ENCODE measurements at places on chromosomes 12 and 14.

GRCh38 chr12:108597559-108598471, at the start of gene TMEM119:
Gene TMEM119, minus strand, starts transcription at chr12:108598084. Its CDS starts 5,701 bp downstream, at chr12:108592383.
- no peak for DNase-seq

- no peak for DNase-seq
Observed at GRCh38 chr12:41339784-41340183, 151.7 kb downstream of the PDZRN4 start.

DNA sequence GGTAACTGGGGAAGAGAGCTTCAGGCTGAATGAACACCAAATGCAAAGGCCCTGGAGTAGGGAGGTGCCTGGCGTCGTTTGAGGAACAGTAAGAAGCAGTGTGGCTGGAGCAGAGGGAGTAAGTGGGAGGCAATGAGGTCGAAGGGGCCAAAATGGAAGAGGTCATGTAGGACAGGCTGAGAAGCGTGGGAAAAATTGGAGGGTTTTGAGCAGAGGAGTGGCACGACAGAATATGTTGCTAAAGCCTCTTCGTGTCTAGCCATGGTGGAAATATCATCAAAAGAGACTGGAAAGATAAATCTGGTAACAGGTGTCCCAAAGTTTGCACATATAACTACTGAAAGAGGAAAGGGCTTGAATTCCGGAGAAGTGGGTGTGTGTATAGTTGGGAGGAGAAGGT, 1.9 kb downstream of the TRIM9 start:
- DNase-seq: no peak

DNA sequence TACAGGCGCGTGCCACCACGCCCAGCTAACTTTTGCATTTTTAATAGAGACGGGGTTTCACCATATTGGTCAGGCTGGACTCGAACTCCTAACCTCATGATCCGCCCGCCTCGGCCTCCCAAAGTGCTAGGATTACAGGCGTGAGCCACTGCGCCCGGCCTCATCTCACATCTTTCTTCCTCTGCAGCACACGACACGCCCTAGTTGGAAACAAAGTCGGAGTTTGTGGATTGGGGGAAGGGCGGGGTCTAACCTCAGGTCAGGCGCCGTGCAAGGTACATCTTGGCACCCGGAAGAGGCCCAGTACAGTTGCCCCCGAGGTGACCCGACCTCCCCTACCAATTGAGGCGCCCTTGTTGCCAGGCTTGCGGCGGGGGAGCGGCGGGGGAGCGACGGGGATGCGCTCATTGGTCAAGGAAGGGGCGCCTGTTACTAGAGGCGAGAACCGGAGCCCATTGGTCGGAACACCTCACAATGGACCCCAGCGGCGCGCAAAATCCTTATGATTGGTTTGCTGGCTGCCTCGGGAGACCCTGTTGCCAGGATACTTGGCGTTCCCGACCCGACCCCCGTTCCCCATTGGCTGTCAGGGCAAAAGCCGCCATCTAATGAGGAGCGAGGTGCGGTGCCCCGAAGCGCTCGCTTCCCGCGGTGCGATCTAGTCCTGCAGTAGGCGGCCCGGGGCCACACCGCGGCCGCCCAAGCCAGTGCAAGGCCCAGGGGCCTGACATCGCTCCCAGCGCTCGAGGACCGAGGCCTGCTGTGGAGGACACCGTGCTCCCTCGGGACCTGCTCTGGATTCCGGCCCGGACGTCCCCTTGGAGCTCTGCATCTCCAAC, at the start of gene REC8:
TSS of gene REC8 (plus strand) at position 659 of the 839 bp plus-strand sequence. CDS start 473 bp downstream, outside the sequence.
- DNase-seq: peak; percentile 57

DNA sequence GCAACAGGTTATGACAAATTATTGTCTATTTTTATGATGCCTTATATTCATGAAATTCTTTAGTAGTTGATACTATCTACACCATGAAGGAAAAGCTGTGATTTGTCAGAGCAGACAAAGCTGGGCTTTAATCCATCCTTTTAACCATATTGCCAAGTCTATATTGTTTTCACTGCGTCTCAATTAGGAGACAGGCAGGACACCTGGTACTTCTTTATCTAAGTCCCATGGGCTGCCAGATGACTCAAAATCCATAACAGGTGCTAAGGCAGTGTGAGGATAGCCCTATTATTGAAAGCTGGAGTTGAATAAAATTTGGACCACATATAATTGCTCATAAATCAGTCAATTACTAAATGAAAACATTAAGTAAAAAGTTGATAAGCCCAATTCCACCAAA, 22.6 kb downstream of the INSM2 start:
- no peak for DNase-seq

GRCh38 chr14:100222224-100223093, 16.5 kb upstream of the YY1 start:
- DNase-seq: no peak

DNA sequence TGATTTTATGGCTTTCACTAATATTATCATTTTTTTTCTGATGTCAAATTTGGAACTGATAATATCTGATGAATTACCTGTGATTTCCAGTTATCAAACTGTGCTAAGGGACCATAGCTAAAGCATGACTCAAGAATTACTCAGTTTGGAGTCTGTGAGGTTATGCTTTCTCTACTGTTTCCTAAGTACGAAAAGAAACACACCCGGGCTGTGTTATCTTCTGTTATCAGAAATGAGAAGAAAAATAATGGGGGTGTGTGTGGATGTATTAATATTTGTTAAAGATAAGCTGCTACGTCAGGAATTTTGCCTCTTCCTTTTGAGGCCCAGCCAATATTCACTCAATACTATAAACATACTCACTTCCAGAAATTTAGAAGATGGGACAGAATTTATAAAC, 1401.9 kb upstream of the FLRT2 start:
- no peak for DNase-seq

- no peak for DNase-seq
Observed at GRCh38 chr12:128789356-128789929, 34.3 kb downstream of the SLC15A4 start.

DNA sequence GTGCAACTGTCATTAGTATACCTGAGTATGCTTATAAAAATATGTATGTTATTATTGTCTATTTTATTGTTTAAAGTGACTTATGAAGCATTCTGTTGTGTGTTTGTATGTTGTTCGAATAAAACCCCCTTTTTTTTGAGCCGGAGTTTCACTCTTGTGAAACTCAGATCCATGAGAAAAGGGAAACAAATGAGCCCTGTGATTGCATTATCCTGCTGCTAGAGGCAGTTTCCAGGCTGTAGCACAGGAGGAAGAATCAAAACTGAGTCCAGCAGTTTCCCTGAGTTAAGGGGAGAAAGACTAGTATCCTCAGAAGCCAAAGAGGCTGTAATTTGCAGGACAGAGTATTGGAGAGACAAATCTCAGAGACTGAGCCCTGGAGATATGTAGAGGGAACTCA, 12.5 kb downstream of the SGPP1 start:
- DNase-seq: no peak

DNA sequence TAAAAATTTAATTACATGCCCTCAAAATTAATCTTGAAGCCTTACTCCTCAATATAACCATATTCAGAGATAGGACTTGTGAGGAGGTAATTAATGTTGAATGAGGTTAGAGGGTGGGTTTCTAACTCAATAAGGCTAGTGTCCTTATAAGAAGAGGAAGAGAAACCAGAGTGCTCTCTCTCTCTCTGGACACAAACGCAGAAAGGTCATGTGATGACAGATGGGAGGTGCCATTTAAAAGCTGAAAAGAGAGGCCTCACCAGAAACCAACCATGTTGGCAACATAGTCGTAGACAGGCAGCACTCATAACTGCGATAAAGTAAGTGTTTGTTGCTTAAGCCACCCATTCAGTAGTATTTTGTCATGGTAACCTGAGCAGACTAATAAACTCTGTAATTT, 378.5 kb upstream of the LMO3 start:
- DNase-seq: no peak

GRCh38 chr14:88695870-88696269, 96.9 kb downstream of the EML5 start:
- no peak for DNase-seq

- no peak for DNase-seq
Observed at GRCh38 chr12:6047249-6048237, 76.9 kb downstream of the VWF start.

GRCh38 chr14:69373104-69373503, 25.0 kb downstream of the ERH start:
- DNase-seq: no peak

DNA sequence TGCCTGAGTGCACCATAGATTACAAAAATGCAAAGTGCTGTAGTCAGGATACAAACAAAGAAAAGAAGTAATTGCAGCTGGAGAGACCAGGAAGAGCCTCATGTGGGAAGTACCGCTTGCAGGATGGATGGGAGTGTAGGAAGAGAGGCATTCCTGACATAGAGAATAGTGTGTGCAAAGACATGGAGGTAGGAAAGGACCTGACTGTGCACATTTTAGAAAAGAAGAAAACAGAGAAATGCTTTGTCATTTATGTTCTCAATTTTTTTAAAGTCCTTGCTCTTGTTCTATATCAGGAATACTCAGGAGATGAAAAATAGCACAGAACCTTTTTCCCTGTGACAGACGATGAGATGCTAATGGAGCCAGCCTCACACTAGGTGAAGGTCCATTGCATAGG, 358.7 kb upstream of the TMPO start:
- DNase-seq: no peak

GRCh38 chr14:104114421-104115130, 23.8 kb upstream of the KIF26A start:
- no peak for DNase-seq

GRCh38 chr12:111439657-111440151, 34.0 kb downstream of the SH2B3 start:
- no peak for DNase-seq

- DNase-seq: no peak
Observed at GRCh38 chr12:114938487-114939210, 254.7 kb upstream of the TBX3 start.

- DNase-seq: peak; percentile 9
Observed at GRCh38 chr12:56565510-56566101, 44.0 kb downstream of the RBMS2 start.

GRCh38 chr12:41325336-41325735, 137.2 kb downstream of the PDZRN4 start:
- no peak for DNase-seq

DNA sequence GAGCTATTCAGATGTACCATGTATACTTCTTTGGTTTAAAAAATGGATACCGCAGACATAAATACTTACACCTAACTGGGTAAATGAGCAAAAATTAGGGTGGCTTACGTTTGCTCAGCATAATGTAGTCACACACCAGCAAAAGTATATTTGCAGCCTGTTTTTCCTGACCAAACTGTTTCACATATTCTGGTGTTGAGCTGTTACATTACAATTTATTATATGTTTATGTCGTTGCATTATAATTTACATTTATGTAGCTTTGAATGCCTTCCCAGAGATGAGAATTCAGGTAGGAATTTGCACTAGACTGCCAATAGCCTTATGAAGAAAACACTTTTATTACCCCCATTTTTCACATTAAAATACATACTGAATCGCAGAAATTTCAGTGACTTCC, 183.3 kb downstream of the PTPRO start:
- DNase-seq: no peak

All from activated CD4-positive, alpha-beta T cell treated with anti-CD3 and anti-CD28 coated beads for 4 hours (primary cell).